ENCODE measurements at places on chromosomes 7 and 10.

GRCh38 chr10:130361351-130362105 lies 225.3 kb downstream of the GLRX3 start:
- DNase-seq = no peak

GRCh38 chr10:111804781-111805180 lies 378.8 kb downstream of the GPAM start:
- no peak for DNase-seq

GRCh38 chr10:24989867-24990266 lies 26.1 kb downstream of the ENKUR start:
- no peak for DNase-seq

DNA sequence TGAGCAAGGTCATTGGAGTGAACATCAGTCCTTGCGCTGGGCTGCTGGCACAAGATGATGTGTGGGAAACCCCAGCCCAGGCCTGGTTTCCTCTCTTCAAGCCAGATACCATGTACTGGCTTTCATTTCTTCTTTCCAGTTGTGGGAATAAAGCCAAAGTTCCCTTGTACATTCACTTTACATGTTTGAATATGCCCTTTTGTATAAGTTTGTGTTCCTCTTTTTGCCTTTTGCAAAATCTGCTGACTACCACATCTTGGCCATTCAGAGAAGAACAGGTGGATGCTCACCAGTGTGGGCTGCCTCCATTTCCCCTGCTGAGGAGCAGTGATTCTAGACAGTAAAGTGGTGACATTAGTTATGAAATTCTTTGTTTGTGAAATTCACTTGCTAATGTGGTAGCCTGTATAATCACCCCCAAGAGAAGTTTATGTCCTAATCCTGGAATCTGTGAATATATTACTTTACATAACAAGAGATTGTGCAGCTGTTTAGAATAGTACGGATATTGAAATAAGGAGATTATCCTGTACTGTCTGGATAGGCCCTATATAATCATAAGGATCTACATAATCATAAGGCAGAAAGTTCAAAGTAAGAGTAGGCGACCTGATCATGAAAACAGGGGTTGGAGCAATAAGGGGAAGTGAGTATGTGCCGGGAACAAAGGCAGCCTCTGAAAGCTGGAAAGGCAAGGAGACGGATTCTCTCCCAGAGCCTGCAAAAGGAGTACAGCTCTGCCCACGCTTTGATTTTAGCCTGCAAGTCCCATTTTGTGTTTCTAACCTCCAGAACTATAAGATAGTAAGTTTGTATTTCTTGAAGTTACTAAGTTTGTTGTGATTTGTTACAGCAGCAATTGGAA lies 18.8 kb upstream of the AOAH start:
- DNase-seq = no peak

DNA sequence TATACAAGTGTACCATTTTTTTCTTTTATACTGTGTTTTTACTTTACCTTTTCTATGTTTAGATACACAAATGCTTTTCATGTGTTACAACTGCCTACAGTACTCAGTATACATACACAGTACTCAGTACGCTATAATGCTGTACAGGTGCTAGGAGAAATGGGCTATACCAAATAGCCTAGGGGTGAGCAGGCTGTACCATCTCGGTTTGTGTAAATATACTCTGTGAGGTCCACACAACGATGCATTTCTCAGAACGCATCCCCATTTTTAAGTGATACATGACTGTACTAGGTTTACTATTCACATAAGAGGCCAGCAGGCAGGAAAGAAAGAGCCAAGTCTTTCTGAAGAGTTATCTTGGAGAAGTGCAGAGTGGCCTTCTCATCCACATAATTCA lies 426.4 kb upstream of the MTPN start:
- DNase-seq = no peak

GRCh38 chr7:141691961-141692360 lies 10.0 kb downstream of the DENND11 start:
- DNase-seq = no peak

- no peak for DNase-seq
Observed at GRCh38 chr7:85730012-85730411, 543.2 kb upstream of the SEMA3D start.

- DNase-seq = no peak
Observed at GRCh38 chr10:94630017-94630688, 53.4 kb upstream of the CYP2C18 start.

DNA sequence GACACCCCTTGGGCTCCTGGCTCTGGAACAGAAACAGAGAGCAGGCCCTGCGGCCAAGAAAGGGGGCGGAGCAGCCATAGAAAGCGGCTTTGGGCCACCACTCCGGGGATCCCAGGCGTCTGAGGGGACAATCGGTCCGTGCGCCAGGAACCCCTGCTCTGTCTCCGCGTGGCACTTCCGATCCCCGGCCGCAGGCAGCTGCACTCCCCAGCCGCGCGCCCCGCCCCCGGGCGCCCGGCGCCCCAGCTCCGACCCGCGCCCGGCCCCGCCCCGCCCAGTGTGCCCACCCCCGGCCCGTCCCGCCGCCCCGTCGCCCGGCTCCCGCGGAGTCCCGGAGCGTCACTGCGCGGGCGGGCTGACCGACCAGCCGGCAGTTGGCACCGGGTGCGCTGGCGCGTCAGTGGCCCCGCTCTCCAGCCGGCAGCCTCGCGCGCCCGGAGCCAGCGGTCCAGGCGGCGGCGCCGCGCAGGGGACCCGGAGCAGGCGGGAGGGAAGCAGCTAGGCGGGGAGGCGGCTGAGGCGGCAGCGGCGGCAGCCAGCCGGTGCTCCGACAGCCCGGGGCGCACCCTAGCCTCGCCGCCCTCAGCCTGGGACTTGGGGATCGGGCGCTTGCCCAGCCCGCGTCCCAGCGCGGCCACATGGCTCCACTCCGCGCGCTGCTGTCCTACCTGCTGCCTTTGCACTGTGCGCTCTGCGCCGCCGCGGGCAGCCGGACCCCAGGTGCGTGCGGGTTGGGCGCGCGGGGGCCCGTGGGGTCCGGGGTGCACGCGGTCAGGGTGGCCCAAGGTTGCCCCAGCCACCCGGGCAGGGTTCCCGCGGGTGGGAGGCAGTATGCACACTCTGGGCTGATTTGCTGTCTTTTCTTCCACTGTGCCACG lies at the start of gene ADAMTS14:
Gene ADAMTS14 (plus strand): TSS at position 342 of the 878 bp plus-strand sequence. CDS start 297 bp downstream, at position 639.
- peak; percentile 81 for DNase-seq

- peak; percentile 23 for DNase-seq
Observed at GRCh38 chr7:113790025-113790424, 128.8 kb downstream of the PPP1R3A start.

- no peak for DNase-seq
Observed at GRCh38 chr7:155921086-155921803, 109.0 kb upstream of the SHH start.

DNA sequence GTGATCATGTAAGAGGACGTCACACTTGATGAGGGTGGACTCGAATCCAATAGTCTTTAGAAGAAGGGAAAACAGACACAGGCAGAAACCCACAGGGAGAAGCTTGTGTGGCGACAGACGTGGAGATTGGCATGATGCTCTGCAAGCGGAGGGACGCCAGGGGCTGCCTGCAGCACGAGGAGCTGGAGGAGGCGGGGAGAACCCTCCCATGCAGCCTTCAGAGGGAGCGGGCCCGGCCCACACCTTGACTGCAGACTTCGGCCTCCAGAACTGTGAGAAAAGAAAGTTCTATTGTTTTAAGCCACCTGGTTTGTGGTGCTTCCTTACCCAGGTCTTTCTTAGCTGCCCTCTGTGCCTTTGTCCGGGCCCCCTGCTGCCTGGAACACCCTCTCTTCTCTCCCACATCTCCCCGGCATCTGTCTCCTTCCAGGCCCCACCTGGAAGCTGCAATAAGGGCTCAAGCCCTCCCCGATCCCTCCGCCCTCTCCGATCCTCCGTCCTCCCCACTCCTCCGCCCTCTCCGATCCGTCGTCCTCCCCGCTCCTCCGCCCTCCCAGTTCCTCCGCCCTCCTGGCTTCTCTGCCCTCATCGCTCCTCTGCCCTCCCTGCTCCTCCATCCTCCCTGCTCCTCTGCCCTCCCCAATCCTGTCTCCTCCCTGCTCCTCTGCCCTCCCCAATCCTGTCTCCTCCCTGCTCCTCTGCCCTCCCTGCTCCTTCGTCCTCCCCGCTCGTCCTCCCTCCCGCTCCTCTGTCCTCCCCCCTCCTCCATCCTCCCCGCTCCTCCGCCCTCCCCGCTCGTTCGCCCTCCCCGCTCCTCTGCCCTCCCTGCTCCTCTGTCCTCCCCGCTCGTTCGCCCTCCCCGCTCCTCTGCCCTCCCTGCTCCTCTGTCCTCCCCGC lies 17.4 kb upstream of the PRKAG2 start:
- DNase-seq = no peak

- no peak for DNase-seq
Observed at GRCh38 chr7:47534322-47535034, 47.4 kb downstream of the TNS3 start.

DNA sequence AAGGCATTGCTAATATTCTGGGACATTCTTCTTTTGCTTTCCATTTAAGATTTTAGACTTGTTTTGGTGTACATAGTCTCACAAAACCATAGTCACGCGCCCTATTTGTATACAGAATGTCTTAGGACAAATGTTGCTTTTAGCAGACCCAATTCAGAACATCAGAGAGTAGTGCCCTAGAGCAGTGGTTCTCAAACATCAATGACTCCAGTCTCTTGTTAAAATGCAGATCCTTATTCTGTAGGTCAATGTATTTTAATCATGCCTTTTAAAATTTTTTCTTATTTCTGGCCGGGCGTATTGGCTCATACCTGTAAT lies 127.4 kb upstream of the EFCAB10 start:
- DNase-seq = no peak

- no peak for DNase-seq
Observed at GRCh38 chr10:31099664-31100063, 68.0 kb upstream of the ZNF438 start.

DNA sequence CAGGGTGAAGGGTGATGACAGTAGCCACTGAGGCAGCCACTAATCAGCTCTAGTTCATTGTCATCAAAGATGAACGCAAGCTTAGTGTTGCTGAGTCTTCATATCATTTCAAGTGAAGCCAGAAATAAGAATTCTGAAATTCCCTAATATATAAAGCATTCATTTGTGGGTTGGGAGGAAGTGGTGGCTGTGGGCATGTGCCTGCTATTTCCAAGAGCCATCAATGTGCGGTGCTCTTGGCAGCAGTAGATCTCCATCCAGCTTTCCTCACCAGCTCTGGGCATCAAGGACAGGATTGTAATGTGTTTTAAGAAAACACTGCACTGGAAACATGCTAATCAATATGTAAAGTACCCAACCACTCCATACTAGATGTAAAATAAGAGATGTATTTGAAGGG lies 202.5 kb upstream of the AHR start:
- no peak for DNase-seq

DNA sequence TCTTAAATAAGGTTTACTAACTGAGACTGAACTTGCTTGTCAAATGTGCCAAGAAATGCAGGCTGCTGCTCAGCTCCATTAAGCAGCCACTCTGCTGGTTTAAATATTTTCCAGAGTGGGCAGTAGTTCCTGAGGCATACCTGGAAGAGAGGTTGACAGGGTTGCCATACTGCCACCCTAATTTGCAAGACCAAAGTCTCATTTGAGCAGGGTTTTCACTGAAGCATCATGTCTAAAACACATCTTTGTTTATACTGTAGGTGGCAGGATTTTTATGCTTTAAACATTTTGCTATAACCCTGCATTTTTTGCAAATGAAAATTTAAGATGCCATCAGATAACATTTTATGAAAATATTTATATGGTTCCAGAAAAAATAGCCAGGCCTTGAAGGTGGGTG lies 618.0 kb upstream of the LRRTM3 start:
- DNase-seq = no peak

- no peak for DNase-seq
Observed at GRCh38 chr7:144854839-144855424, 19.1 kb upstream of the TPK1 start.

GRCh38 chr10:52379287-52379686 lies 65.2 kb downstream of the DKK1 start:
- DNase-seq = no peak

- DNase-seq = no peak
Observed at GRCh38 chr10:98163941-98164340, 29.5 kb downstream of the R3HCC1L start.

- DNase-seq = no peak
Observed at GRCh38 chr10:14124941-14125340, 205.8 kb downstream of the FRMD4A start.

DNA sequence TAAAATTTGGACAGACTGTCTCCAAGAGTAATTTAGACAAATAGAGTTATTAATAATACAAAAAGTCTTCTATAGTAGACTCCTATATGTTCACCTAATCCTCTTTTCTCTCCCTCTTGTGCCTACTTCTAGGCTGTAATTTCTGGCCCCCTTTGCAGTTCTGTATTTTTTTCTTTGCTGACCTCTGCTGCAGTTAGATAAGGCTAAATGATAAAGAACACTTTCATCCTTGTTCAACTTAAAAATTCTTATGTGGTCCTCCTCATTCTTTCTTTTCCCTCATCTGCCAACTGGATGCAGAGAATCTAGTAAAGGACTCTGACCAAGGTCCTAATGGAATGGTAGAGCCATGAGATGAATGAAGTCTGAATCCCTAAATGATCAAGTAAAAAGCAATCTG lies 20.1 kb downstream of the GLCCI1 start:
- DNase-seq = no peak

Measured in femur (tissue), 1 donor.